ENCODE measurements at places on chromosomes 7 and 10.

DNA sequence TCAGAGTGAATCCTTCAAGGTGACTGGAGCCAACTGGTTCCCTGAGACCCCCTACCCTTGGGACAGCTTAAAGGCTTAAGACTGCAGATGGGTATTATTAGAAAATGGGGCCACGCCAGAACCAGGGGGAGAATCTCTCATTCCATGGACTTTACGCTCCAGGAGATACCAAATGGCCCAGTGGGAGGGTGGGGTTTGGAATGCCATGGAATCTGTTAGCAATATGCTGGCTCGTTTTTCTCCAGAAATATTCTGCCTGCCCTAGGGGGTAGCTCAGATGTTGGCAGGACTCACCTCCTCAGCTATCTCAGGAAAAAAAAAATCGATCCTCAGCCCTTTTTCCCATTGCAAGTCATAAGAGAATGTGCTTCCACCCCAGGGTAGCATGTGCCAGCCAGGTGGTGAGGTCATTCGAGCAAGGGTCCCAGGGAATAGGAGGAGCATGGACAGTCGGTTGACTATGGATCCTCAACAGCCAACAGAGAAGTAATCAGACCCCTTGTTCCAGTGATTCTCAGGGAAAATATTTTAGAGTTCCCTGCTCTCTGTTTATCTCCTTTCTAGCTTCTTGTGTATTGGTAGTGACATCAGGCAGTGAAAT is 22.9 kb downstream of the SVIL start:
- no peak for DNase-seq

GRCh38 chr10:100544950-100545349 is 9.2 kb downstream of the HIF1AN start:
- no peak for DNase-seq

GRCh38 chr10:16681521-16681920 is 135.7 kb downstream of the RSU1 start:
- DNase-seq = no peak

GRCh38 chr10:63456437-63457210 is 9.2 kb downstream of the JMJD1C start:
- no peak for DNase-seq

- DNase-seq = no peak
Measured at GRCh38 chr10:12625393-12626023, 276.2 kb downstream of the CAMK1D start.
